Femur (tissue), 1 donor: ENCODE measurements at places on chromosomes 3 and 15.

- no peak for DNase-seq
Measured at GRCh38 chr15:60352525-60352924, 45.3 kb downstream of the ANXA2 start.

DNA sequence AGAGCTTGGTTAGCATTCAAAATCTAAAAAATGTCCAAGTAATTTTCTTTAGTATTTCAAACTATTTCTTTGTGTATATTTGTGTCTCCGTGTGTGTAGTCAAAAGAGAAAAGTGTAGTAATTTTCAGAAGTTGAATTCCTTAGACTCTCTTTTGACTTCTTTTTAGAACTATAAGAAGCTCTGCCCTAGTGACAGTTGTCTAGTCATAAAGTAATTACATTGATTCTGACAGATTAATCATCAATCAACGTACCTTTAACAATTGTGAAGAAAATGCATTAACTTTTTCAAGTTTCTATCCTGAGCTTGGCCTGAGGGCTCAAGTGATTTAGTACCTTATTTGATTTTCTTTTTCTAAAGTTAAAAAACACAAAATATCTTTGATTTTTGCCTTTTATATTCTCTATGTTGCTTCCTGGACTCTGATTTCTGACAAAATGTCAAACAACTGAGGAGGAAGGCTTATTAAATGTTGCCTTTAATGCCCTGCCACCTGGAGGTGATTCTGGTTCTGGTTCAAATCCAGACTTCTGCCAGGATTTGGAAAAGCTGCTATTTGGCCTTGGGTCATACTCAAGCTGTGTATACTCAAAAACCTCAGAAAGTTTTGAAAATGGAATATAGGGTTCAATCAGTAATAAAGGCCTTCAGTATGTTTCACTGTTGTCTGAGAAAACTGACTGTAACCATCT is 653.6 kb downstream of the NSUN3 start:
- no peak for DNase-seq

DNA sequence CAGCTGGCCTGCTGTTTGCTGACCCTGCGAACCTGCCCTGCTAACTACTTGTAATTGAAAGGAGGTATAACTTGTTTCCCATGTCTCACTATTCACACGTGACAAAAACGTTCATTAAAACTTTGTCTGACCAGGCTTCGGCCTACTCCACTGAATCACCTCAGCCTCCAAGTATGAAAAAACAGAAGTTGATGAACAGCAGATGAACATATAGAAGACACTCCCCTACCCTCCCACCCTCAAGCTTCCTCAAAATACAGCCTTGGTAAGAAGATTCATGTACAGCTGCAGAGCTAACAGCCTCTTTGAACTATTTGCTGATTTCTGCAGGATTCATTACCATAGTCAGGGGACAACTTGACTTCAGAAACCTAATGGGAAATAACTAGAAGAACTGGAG is 10.7 kb downstream of the RBM15B start:
- no peak for DNase-seq

GRCh38 chr3:151228666-151229040 is 25.6 kb upstream of the GPR171 start:
- DNase-seq: no peak

GRCh38 chr3:157578181-157578580 is 75.0 kb upstream of the VEPH1 start:
- DNase-seq: no peak

DNA sequence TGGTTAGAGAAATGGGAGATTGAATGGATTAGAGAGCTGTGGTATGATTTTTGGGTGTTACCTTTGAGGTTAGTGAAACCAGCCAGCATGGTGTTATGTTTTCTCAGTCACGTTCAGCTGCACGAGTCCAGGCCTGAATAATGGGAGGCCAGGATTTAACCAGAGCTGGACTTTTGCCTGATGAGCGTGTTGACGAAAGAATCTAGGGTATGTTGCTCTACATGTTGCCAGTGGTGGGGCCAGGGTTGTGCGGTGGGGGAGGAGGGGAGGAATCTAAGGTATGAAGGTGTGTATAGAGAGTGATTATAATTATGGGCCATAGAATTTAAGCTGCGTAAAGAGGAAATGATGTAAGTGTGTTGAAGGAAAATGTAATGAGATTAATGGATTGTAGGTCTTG is 22.8 kb downstream of the MINDY2 start:
- DNase-seq: no peak

DNA sequence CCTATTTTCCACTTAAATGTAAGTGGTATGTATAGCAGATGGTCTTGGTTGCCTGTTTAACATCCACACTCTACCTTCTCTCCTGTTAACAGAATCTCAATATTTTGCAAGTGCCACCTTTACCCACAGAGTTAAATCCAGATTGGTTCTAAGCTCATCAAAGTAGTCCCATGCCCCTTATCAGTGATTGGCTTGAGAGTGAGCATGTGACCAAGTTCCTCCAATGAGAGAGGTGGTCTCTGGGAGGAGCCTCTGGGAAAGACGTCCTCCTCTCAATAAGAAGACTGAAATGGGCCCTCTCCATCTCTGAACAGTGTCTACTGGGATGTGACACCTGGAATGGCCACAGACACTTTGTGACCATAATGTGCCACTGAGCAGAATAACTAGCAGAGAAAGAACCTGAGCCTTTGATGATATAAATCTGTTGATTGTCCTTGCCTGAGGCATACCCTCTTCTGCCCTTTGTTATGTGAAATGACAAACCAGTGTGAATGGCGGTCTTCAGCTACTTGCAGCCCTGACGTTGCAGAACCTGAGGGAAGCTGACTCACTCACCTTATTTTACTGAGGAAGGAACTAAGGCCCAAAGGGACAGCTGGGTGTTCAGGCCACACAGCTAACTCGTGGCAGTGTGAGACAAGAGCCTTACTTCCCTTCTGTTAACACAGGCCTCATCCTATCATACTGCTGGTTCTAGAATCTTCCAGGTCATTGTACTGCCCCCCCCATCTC is 42.4 kb upstream of the LARS2 start:
- DNase-seq: no peak

DNA sequence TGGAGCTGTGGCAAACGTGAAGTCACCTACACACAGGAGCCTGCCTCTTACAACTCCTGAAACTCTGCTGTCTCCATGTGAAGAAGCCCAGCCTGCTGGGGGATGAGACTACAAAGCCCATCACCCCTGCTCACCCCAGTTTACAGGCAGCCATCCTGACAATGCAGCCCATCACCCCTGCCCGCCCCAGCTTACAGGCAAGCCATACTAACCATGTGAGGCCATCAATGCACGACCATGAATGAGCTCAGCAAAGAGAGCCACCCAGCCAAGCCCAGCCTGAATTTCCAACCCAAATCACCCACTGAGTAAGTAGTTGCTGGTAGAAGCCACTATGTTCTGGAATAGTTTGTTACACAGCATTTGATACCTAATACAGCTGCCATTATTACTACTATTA is 185.4 kb upstream of the NSMCE3 start:
- no peak for DNase-seq

DNA sequence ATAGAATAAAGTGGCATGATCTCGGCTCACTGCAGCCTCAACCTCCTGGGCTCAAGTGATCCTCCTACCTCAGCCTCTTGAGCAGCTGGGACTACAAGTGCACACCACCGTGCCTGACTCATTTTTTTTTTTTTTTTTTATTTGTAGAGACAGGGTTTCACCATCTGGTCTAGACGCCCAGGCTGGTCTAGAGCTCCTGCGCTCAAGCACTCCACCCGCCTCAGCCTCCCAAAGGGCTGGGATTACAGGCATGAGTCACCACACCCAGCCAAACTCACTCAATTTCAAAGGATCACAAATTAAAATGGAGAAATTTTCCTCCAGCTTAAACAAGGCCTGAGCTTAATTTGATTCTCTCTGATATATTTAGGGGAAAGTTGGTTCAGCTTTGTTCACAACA is 27.3 kb upstream of the NMB start:
- DNase-seq: no peak

DNA sequence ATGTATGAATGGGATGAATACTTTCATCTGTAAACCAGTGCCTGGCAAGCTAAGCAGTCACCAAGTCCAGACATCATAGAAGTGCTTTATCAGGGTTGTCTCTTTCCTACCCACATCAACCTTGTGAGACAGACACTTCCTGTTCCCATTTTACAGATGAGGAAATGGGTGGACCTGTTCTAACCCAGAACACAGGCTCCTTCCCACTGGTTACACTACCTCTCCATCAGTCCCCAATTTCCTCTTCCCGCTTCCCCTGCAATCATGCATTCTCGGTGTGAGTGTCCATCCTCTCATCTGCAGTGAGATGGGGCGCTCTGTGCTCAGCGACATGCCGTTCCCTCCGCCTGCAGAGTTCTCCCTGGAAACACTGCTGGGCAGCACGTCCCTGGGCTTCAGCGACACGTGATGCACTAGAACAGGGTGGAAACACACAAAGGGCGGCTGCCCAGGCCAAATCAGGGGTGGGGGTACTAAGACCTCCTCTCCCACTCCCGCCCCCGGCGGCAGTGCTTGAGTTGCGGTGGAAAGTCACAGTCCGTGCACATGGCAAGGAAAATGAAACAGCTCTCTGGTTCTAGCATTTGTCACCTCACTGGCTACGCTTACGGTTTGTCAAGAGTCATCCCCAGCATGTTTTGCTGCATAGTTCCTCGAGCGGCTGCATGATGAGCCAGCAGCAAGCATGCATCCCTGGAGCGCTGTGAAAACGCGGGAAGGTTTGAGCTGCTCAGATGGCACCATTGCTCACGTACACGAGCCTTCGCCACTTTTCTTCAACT is 201.1 kb downstream of the ADAMTS17 start:
- DNase-seq: no peak

- DNase-seq: no peak
Measured at GRCh38 chr15:33093222-33093621, 101.3 kb downstream of the FMN1 start.

- no peak for DNase-seq
Measured at GRCh38 chr15:101436526-101436925, 53.0 kb downstream of the PCSK6 start.

- no peak for DNase-seq
Measured at GRCh38 chr3:142613491-142613890, 17.3 kb downstream of the PLS1 start.

- DNase-seq: no peak
Measured at GRCh38 chr3:127822041-127822681, at the start of gene MGLL. Gene MGLL, minus strand, starts transcription at chr3:127822515. Its CDS starts 197 bp downstream, at chr3:127822318.

- no peak for DNase-seq
Measured at GRCh38 chr3:126025116-126025729, 56.2 kb downstream of the ROPN1B start.

DNA sequence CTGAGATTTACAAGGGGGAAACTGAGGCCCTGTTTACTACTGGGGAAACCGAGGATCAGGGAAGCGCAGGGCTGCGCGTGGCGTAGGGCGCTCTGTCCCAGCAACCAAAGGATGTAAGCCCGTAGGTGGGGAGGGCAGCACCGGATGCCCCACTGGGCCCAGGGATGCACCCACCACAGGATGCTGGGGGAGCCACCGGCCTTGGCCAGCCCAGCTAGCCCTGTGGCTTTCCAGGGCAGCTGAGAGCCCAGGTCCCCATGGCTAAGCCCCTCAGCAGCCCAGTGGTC is 33.4 kb downstream of the RPN1 start:
- no peak for DNase-seq

GRCh38 chr15:36428102-36428845 is 151.2 kb upstream of the CDIN1 start:
- no peak for DNase-seq

DNA sequence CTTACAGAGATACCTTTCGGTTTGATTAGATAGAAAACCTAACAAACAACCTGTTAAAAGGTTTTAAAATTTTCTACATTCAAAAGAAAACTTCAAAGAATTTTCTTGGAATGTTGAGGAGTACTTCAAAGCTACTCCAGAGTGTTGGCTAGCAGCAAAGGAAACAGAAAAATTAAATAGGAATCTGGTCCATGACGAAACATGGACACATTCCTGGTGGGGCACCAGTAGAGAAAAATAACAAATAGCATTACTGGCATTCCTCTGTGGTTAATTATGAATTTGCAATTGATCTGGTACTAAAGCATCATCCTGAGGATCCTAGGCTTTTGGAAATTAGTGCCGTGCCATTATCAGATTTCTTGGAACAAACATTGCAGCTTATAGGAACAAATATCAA is 59.5 kb upstream of the DPPA4 start:
- no peak for DNase-seq

DNA sequence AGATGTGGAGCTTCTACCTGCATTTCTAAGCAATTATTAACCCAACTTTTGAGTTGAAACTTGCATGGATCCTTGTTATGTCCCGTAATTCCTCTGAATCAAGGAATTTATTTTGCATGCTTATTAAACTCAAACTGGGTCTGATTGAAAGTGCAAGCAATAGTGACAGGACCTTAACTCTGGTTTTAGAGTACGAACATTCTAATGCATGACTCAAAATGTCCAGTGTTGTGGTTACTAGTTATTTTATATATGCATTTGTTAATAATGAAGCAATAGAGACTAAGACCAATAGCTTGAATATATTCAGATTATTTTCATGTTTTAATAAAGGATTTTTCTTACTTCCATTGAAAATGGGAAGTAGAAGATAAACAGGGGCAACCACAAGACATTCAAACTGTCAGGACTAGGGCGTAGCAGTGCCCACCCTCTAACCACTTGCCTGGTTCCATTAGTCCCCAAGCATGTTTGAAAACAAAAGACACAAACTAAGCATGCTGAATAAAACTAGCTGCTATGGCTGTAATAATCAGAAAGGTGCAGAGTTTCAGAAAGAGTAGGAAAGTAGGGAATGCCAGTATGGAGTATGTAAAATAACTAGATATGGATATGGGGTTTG is 28.1 kb downstream of the OIP5 start:
- no peak for DNase-seq

- no peak for DNase-seq
Measured at GRCh38 chr3:194294199-194294894, 56.8 kb downstream of the CPN2 start.

- DNase-seq: no peak
Measured at GRCh38 chr3:45119376-45119775, 26.8 kb downstream of the CDCP1 start.

GRCh38 chr3:111585217-111585616 is 9.9 kb downstream of the ZBED2 start:
- no peak for DNase-seq

- peak; percentile 78 for DNase-seq
Measured at GRCh38 chr3:128282380-128283196, 129.3 kb downstream of the EEFSEC start.

DNA sequence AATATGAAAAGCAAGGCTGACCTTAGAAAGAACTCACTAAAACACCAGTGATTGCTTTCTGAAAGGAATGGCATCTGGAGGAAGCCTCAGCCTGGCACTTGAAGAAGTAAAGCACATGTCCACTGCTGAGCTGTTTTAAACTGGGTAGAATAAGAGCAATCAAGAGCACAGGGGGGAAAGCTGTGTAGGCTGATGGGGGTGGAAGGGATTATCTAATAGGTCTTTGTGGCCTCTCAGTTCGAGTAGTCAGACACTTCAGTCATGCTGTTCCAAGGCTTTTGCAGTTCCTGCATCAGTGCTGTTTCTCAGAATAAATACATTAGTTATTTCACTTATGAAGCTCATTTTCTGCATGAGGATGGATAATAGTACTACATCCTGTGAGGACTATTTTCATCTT is 22.6 kb downstream of the CCDC191 start:
- DNase-seq: no peak
